ENCODE measurements at places on chromosomes 3 and 15.

DNA sequence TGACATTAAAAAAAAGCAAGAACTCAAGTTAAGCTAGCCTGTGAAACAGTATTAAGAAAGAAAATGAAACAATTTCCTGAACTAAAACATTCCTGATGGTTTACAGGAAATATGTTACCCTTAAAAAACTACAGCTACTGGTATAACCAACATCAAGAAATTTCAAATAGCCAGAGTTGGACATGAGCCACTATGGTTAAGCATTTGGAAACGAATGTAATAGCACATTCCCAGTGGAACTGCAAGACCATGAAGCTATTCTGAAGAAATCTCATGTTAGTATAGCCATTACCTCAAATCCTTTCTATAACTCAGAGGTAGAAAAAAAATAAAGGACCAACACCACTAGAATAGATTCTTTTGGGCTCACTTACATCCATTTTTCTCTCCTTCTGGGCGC, 30.2 kb downstream of the CPNE4 start:
- no peak for DNase-seq

DNA sequence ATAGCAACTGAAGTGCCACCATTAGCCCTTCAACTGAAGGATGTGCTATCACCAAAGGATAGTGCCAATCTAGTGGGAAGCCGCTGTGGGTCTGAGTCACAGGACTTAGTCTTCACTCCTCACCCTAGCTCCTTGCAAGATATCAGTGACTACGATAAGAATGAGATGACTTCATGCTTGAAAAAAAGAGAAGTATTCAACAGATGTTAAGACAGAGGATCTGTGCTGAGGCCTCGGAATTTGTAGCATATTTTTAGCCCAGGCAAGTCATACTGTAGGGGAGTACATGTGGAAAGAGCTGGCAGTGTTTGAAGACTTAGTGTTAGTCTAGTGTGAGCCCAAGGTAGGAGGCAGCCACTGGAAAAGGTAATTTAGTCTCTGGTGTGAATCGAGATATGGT, 270.7 kb upstream of the LRTM1 start:
- DNase-seq: no peak

GRCh38 chr15:76107169-76107568, 47.4 kb downstream of the TMEM266 start:
- DNase-seq: no peak

- no peak for DNase-seq
Measured at GRCh38 chr3:111610612-111611054, 15.5 kb upstream of the ZBED2 start.

DNA sequence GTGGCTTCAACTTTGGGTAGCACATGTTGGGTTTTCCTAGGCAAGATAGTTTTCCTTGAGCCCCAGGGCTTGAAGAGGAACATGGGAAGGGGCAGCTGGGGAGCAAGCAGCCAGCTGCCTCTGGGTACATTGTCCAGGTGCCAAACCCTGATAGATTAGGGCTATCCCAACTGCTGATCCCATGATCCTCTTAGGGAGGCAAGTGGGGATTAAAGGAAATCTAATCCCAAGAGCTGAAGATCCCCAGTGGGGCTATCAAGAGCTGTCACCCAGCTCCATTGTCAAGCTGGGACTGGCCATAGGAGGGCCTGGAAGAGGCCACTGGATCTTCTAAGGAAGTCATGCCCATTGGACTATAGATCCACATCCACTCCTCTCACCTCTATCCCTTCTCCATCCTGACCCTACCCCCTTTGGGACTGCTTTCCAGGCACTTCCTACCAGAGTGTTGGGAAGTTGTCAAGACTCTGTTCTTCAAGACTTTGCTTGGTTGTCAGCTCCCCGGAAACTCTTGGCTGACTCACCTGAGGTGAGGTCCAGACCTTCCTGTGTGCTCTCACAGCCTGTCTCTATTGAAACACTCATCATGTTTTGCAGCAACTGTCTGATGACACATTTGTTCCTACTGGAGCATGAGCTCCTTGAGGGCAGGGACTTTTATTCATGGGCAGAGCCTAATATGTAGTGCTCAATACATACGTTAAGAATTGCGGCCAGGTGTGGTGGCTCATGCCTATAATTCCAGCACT, 5.9 kb downstream of the CAMK2N2 start:
- DNase-seq: peak; percentile 37

DNA sequence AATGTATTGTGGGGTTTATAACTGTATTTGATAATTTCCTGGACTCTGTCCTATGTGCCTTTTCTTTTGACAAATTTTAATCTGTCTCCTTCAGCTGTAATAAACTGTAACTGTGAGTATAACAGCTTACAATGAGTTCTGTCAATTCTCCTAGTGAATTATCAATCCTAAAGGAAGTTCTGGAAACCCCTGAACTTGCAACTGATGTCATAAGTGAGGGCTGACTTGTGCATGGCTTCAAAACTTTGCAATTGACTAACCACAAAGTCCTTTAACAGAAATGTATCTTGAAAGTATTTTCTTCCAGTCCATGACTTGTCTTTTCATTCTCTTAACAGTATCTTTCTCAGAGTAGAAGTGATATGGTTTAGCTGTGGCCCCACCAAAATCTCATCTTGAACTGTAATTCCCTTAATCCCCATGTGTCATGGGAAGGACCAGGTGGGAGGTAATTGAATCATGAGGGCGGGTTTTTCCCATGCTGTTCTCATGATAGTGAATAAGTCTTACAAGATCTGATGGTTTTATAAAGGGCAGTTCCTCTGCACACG, 108.3 kb downstream of the TFDP2 start:
- DNase-seq: no peak

DNA sequence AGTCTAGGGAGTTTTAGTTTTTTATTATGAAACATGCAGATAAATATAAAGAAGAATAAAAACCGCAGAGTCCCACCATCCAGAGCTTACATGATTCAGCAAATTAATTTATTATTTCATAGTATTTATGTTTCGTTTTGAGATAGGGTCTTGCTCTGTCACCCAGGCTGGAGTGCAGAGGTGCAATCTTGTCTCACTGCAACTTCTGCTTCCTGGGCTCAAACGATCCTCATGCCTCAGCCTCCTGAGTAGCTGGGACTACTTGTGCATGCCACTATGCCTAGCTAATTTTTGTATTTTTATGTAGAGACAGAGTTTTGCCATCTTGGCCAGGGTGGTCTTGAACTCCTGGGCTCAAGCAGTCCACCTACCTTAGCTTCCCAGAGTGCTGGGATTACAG, 13.6 kb downstream of the RNF13 start:
- DNase-seq: no peak

DNA sequence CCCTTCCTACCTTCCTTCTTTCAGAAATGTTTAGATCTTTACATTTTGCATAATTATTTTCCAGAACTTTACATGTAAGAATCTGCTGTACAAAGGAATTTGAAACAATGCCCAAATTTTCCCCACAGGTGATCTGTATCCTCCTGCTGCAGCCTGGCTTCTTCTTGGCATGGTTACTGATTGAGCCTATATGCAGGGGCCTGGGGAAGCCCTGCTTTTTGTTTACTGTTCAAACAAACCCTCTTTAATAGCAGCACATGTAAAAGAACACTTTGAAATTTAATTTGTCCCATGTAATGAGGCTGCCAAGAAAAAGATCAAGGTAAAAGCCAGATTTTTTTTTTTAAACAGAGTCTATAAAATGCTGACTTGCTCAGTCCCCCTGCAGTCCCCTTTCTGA, 432.2 kb downstream of the TUSC7 start:
- DNase-seq: no peak

DNA sequence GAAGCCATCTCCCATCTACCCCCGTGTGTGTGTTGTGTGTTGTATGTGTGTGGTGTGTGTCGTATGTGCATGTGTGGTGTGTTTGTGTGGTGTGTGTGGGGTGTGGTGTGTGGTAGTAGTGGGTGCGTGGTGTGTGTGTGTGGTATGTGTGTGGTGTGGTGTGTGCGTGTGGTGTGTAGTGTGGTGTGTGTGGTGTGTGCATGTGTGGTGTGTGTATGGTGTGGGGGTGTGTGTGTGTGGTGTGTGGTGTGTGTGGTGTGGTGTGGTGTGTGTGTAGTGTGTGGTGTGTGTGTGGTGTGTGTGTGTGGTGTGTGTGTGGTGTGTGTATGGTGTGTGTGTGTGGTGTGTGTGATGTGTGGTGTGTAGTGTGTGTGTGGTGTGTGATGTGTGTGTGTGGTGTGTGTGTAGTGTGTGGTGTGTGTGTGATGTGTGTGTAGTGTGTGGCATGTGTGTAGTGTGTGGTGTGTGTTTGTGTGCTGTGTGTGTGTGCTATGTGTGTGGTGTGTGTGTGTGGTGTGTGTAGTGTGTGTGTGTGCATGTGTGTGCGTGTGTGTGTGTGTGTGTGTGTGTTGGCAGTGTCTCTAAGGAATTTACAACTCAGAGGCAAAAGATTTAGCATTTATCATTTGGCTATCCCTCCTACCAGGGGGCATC, 156.3 kb upstream of the TMEM108 start:
- DNase-seq: no peak

- DNase-seq: no peak
Measured at GRCh38 chr15:69578787-69579583, 126.4 kb downstream of the RPLP1 start.

DNA sequence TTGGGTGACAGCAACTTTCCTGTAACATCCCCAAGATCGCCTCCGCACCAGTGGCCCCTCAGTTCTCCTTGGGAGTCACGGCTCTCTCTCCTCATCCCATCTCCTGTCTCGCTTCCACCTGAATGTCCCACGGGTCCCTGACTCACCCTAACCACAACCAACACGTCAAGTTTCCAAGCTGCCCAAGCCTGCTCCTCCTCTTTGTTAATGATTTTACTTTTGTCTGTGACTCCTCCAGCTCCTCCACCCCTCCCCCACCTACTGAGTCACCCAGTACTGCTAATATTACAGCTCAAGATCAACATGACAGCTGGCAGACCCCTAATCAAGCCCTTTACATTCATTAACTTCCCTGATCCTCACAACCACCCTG, 39.3 kb downstream of the BDH1 start:
- DNase-seq: peak; percentile 42

Measured in activated CD4-positive, alpha-beta T cell treated with anti-CD3 and anti-CD28 coated beads, Interleukin-2, amount 50 U/mL, for 24 hours (primary cell).